ENCODE measurements at places on chromosomes 7 and 10.

- no peaks in the 10 kb centered on the region for H3K36me3 ChIP-seq
- H3K27ac ChIP-seq = no peak overlapping the region
- DNase-seq = no peak
- no peak overlapping the region for H3K4me3 ChIP-seq
Measured at GRCh38 chr10:26365681-26366358, 72.3 kb upstream of the APBB1IP start.

GRCh38 chr7:4883033-4883371 lies 514 bp downstream of the RADIL start:
- H3K27me3 ChIP-seq = peaks cover 3% of the 10 kb centered on the region
- H3K27ac ChIP-seq = peak overlapping the region; percentile 96
- peak overlapping the region; percentile 92 for H3K4me3 ChIP-seq
- peaks cover 33% of the 10 kb centered on the region for H3K4me1 ChIP-seq

GRCh38 chr7:54615537-54615936 lies 73.4 kb downstream of the VSTM2A start:
- no peak for DNase-seq
- no peaks in the 10 kb centered on the region for H3K36me3 ChIP-seq
- H3K4me3 ChIP-seq = no peak overlapping the region
- H3K27ac ChIP-seq = no peak overlapping the region

GRCh38 chr10:132448248-132448731 lies 51.3 kb downstream of the PWWP2B start:
- DNase-seq = no peak
- H3K27me3 ChIP-seq = no peaks in the 10 kb centered on the region
- peaks cover 13% of the 10 kb centered on the region for H3K4me1 ChIP-seq
- H3K27ac ChIP-seq = no peak overlapping the region
- H3K36me3 ChIP-seq = no peaks in the 10 kb centered on the region
- no peak overlapping the region for H3K4me3 ChIP-seq

- H3K4me3 ChIP-seq = no peak overlapping the region
- H3K4me1 ChIP-seq = no peaks in the 10 kb centered on the region
- no peak for DNase-seq
- no peaks in the 10 kb centered on the region for H3K36me3 ChIP-seq
Measured at GRCh38 chr7:148436571-148436970, 154.0 kb upstream of the C7orf33 start.

DNA sequence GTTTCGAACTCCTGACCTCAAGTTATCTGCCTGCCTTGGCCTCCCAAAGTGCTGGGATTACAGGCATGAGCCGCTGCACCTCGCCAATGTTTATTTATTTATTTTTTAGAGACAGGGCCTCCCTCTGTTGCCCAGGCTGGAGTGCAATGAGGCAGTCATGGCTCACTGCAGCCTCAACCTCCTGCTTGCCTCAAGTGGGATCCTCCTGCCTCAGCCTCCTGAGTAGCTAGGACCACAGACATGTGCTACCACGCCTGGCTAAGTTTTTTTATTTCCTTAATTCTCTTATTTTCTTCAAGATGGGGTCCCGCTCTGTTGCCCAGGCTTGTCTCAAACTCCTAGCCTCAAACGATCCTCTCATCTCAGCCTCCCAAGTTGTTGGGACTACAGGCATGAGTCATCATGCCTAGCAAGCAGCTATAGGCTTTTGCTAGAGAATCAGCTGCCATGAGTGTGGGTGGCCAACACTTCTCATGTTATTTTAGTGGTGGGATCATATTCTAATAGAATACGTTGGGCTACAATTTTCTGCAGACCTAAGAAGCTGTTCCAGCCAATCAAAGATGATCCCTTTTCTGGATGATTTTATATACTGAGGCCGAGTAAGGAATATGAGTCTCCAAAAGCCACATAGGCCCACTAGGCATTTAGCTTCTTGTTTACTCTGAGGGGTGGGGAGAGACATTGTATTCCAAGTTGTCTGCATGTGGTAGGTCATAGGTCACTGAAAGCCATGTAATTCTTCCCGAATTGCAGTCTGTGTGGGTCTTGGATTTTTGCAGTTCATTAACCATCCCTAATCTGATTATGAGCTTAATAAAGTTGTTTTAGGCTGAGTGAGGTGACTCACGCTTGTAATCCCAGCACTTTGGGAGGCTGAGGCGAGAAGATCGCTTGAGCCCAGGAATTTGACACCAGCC lies 7.6 kb upstream of the TMEM248 start:
- no peak overlapping the region for H3K4me3 ChIP-seq
- no peak overlapping the region for H3K27ac ChIP-seq
- H3K4me1 ChIP-seq = peaks cover 4% of the 10 kb centered on the region
- no peaks in the 10 kb centered on the region for H3K27me3 ChIP-seq

GRCh38 chr7:16670021-16670420 lies 24.0 kb downstream of the BZW2 start:
- H3K27ac ChIP-seq = no peak overlapping the region
- H3K4me3 ChIP-seq = no peak overlapping the region
- no peak for DNase-seq
- H3K4me1 ChIP-seq = peaks cover 22% of the 10 kb centered on the region
- H3K36me3 ChIP-seq = peaks cover 35% of the 10 kb centered on the region

DNA sequence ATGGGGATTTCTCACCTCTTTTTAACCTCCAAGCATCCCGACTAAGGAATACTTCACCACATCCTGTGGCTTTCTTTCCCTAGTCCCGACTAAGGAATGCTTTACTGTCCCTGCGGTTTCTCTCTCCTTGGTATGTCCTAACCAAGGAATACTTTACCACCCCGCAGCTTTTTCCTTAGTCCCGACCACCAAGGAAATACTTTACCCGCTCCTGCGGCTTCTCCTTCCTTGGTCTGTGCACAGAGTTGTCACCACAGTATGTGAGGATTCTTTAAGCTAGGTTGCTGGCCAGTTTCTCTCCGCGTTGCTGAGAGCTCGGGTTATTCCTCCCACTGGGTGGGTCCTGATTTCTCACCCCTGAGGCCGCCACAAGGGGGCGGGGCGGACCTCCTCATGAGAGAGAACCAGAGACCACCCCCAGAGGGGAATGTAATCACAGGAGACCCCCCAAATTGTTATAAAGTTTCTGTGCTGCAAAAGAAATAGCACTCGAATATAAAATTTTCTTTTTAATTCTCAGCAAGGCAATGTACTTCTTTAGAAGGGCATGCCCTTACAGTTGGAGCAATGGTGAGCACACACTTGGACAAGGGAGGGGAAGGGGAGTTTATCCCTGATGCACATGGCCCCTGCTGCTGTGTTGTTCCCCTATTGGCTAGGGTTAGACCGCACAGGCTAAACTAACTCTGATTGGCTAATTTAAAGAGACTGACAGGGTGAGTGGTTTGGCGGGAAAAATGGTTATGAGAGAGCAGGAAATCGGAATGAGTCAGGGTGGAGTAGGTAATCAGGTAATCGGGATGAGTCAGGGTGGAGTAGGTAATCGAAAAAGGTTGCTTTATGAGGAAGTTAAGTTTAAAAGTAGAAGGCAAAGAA lies 12.8 kb downstream of the SUGCT start:
- no peak overlapping the region for H3K4me3 ChIP-seq
- peak overlapping the region; percentile 44 for H3K27ac ChIP-seq
- no peak for DNase-seq
- H3K27me3 ChIP-seq = no peaks in the 10 kb centered on the region
- peaks cover 13% of the 10 kb centered on the region for H3K4me1 ChIP-seq

DNA sequence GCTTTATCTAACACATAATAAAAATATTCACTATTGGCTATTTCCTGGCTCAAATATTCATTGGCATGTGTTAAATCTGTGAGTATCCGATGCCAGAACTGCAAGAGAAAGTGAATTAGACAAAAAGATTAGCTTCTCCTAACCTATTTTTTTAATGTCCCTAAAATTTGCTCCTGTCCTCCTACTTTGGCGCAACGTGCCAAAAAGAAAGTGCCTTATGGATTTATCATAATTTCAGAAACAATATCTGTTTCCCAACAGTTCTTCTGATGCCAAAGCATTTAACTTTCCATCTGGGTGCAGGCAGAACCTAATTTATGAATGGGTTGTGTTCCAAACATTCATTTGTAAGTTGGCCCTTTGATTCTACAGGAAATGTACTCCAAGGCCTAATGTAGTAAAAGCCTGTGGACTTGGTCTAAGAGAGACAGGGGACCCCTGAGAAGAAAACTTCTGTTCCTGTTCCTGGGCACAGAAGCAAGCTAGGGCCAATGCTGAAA lies 15.4 kb downstream of the PIP4K2A start:
- H3K27ac ChIP-seq = no peak overlapping the region
- no peaks in the 10 kb centered on the region for H3K36me3 ChIP-seq
- H3K4me3 ChIP-seq = no peak overlapping the region
- peaks cover 7% of the 10 kb centered on the region for H3K4me1 ChIP-seq

- no peak overlapping the region for H3K4me3 ChIP-seq
- H3K27ac ChIP-seq = no peak overlapping the region
- H3K36me3 ChIP-seq = no peaks in the 10 kb centered on the region
- no peak for DNase-seq
Measured at GRCh38 chr7:159209429-159209828, 64.8 kb upstream of the VIPR2 start.

GRCh38 chr7:29915481-29916215 lies 74.0 kb downstream of the SCRN1 start:
- DNase-seq = no peak
- H3K27me3 ChIP-seq = no peaks in the 10 kb centered on the region
- peaks cover 3% of the 10 kb centered on the region for H3K4me1 ChIP-seq
- H3K27ac ChIP-seq = peak overlapping the region; percentile 15

DNA sequence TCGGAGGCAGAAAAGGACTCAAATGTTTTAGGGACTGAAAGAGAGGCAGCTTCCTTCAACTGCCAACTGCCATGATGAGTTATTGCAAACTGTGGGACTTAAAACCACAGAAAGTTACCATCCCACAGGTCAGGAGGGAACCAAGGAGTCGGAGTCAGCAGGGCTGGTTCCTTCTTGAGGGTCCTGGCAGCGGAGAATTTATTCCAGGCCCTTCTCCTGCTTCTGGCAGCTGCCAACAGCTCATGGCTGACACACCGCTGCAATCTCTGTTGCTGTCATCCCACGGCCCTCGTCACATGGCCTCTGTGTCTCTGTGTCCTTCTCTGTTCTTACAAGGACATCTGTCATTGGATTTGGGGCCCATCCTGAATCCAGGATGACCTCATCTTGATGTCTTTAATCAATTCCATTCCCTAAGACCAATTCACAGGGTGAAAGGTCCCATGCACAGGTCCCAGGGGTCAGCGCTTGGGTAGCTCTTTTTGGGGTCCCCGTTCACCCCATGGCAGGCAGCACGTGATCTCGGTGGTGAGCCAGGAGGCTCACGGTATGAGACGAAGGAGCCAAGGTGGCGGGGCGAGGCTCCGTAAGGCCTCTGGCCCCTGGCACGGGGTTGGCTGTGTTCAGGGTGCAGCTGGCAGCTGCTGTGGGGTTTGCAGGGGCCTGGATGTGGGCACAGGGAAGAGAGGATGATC lies 27.4 kb upstream of the PSMG3 start:
- peak overlapping the region; percentile 58 for H3K27ac ChIP-seq
- no peak overlapping the region for H3K4me3 ChIP-seq
- DNase-seq = no peak
- H3K4me1 ChIP-seq = no peaks in the 10 kb centered on the region
- no peaks in the 10 kb centered on the region for H3K36me3 ChIP-seq
- H3K27me3 ChIP-seq = peaks cover 12% of the 10 kb centered on the region

DNA sequence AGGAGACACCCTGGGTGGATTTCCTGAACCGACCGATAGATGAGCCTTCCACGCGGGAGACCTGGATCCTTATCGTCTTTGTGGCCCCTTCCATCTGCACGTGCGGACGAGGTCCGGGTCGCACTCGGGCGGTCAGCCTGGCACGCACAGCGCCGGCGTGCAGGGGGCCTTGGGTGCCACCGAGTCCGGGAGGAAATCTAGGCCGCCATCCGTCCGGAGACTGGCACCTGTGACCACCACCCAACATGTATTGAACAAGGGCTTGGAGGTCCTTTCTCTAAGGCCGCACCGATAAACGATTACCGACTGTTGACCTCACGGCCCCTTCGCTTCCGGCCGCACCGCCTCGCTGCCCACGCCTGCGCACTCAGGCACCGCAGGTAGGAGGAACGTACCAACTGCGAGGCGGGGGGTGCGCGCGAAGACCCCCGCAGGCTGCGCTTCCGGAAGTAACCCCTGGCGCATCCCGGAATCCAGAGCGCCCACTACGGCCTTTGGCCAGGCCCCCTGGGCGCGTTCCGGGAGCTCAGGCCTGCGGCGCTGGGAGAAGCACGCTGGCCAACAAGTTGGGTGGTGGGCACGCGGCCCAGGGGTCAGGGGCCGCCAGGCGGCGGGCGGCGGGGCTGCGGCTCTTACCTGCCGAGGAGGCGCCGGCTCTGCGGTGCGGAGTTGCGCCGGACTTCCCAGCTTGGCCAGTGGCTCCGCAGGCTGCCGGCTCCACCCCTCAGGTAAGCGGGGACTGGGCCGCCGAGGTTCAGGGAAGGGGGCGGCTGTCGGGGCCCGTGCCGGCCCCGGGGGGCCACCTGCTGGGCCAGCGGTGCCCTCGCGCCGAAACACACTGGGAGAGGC lies at the start of the genes ACTR3C and LRRC61:
TSS of gene ACTR3C (minus strand) at position 713 of the 849 bp plus-strand sequence. CDS start 28,249 bp downstream, outside the sequence.
TSS of gene LRRC61 (plus strand) at position 523 of the 849 bp plus-strand sequence. CDS start 13,507 bp downstream, outside the sequence.
- H3K4me3 ChIP-seq = peak within 1 kb of the TSS; percentile 94
- peak within 1 kb of the TSS; percentile 92 for H3K27ac ChIP-seq
- H3K27me3 ChIP-seq = no peaks in the 10 kb centered on the region

DNA sequence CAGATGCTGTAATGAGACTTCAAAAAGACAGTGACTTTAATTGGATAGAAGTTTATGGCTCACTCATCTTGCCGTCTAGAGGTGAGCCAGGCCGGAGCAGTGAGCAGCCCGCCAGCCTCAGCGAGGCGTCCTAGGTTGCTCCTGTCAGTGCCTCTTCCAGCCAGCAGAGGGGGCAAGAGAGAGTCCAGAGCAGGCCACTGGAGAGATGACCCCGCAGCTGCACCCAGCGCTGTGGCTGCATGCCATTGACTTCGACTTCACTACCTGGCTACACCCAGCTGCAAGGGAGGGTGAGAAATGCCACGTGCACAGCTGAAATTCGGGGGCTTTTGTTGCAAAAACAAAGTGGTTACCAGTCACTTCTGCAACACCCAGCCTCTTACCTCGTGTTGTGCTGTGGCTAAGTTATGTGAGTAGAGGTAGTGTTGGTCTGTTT lies 26.5 kb downstream of the NUB1 start:
- peaks cover 7% of the 10 kb centered on the region for H3K36me3 ChIP-seq

DNA sequence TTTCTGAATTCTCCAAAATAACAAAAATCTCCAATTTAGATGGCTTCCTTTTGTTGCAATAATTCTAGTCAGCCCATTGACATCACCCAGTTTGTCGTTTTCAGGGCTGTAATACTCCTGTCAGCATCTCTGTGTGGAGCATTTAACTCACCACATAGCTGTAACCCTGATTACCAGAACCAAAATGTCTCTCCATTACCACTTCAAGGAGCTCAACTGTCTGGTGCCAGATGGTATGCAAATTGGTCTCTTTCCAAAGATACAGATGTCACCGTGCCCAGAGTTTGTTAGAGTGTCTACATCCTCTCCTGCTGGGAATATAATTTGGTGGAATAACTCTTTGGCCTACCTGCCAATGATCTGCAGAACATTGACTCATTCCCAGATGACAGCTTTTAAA lies 350.3 kb upstream of the POT1 start:
- H3K36me3 ChIP-seq = peaks cover 2% of the 10 kb centered on the region
- H3K4me1 ChIP-seq = no peaks in the 10 kb centered on the region
- H3K27ac ChIP-seq = no peak overlapping the region
- no peak overlapping the region for H3K4me3 ChIP-seq
- no peaks in the 10 kb centered on the region for H3K27me3 ChIP-seq
